ENCODE measurements at places on chromosomes 11 and 22.

DNA sequence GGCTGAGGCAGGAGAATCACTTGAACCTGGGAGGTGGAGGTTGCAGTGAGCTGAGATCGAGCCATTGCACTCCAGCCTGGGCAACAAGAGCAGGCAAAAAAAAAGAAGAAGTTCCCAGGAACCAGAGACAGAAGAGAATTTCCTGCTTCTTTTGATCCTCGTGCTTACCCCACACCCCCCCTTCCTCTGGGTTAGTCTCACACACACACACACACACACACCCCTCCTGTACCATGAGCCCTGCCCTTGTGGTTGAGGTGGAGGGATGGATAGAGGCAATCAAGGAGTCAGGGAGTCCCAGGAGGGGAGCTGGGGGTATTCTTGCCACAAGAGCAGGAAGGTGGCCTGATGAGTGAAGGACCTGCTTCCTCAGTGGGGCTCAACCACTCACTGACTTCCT, 4.1 kb upstream of the UBE2L6 start:
- no peak for DNase-seq

DNA sequence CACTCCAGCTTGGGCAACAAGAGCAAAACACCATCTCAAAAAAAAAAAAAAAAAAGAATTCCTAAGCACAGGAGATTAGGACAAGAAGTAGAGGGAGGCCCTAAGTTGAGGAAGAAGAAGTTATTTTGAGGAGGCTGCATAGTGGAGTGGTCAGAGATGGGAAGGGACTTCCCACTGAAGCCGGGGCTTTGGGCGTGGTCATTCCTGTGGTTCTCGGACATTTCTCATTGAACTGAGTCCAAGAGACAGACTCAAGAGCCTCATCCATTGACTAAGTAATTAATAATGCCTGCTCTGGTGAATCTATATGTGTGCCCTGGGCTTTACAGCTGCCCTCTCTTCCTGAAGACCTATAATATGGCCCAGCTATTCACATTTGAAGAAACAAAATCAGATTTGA, 53.2 kb upstream of the FTH1 start:
- DNase-seq, result no peak

- peak; percentile 49 for DNase-seq
Measured at GRCh38 chr11:111913997-111914396, 1.5 kb downstream of the HSPB2 start.

DNA sequence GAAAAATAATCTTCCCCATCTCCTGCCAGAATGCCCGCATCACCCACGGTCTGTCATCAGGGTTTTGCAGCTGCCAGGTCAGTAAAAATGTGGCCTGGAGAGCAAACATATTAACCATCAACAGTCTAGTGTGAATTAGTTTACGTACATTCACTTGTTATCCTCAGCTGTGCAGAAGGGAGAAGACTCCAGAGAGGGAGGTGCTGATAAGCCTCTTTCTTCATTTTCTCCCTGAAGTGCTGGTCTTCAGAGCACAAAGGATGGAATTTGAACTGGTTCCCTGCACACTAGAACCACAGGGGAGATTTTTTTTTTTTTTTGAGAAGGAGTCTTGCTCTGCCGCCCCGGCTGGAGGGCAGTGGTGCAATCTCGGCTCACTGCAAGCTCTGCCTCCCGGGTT, 8.2 kb downstream of the FGF19 start:
- DNase-seq, result no peak

GRCh38 chr11:20754933-20755332, 85.5 kb downstream of the NELL1 start:
- DNase-seq, result peak; percentile 12

DNA sequence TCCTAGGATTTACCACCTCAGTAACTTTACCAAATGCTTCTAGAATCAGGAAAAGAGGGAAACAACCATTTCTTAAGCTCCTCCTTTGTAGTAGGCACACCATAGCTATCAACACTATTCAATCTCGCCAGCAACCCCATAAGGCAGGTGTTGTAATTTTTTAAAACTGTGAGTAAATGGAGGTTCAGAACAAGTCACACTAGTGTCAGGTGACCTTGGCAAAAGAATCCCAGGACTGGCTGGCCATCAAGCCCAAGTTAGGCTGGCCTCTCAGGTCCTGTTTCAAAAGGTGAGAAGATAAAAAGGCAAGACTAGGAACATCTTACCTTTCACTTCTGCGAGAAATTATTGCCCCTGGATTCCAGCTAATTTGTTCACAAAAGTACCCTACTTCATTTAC, 713 bp downstream of the TOP3B start:
- DNase-seq, result peak; percentile 5

DNA sequence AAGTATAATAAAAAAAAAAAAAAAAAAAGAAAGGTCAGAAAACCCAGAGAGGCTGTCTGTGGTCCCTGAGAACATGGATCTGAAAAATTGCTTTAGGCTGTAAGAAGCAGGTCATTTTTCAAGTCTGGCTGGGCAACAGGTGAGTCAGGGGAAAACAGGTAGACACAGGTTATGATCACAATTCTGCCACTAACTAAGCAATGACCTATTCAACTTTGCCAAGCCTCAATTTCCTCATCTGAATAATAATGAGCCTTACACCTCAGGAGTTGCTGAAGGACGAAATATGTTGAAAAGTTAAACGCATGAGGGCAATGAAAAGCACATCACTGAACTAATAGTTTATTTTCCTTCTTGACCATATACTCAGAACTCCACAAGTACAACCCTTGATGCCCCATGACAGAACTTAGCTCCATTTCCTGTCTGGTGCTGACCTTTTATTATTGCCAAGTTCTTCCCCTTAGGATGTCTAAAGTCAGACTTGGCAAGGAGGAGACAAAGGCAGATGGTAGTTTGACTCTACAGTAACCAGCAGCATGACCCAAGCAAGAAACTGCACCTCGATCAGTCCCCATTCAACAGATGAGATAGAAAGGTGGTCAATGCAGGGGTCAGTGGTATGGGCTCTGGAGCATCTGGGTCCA, 93.6 kb downstream of the SYN3 start:
- no peak for DNase-seq

DNA sequence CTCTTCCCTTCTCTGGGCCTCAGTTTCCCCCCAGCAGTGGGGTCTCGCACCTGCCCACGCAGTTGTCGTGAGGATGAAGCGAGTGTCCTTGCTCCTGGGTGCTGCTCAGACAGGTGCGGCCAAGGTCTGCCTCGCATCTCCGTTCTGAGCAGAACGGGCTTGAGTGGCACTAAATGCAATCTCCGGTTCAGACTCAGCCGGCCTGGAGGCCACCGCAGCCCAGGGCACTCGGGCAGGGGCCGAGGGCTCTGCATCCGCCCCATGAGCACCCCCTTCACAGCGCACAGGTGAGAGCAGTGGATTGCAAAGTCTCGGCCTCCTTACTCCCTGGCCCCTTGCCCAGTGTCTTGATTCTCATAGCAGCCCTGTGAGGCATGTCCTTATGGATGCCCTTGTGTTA, 30.1 kb upstream of the SLC22A12 start:
- no peak for DNase-seq

GRCh38 chr11:100740440-100740839, 53.4 kb downstream of the ARHGAP42 start:
- DNase-seq, result no peak

- DNase-seq, result no peak
Measured at GRCh38 chr11:84924154-84924692, 702.9 kb downstream of the DLG2 start.

DNA sequence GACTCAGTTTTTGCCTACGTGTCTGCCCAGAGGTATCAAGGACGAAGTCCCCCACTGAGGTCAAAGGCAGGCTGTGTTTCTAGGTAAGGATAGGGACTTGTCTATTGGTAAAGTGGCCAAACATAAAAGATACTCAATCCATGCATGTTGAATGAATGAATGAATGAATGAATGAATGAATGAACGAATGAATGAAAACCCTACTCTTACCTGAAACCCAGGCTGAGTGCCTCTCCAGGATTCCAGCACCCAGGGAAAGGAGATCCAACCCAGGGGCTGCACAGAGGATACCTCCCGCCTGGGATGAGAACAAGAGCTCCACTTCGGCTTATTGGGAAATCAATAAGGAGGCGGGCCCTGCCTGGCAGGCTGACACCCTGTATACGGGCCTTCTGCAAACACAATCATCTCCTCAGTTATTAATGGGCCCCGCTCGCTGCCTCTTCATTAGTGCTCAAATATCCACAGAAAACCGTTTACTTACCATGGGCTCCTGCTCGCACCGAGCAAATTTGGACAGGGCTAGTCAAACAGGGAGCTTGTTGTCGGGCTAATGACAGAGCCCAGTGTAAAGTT, 177.4 kb downstream of the BUD13 start:
- DNase-seq, result no peak

GRCh38 chr22:19842393-19843106, 12.1 kb downstream of the GNB1L start:
- no peak for DNase-seq

- DNase-seq, result no peak
Measured at GRCh38 chr11:114027926-114028325, 31.6 kb upstream of the ZBTB16 start.

- no peak for DNase-seq
Measured at GRCh38 chr22:44927463-44928135, 82.2 kb downstream of the PHF21B start.

GRCh38 chr11:71307811-71308645, 55.7 kb upstream of the SHANK2 start:
- no peak for DNase-seq

Data from ACHN (cell line).